Heart left ventricle (tissue), 16 donors: ENCODE measurements at places on chromosomes 13 and 19. TPM values are rescaled to one million over a fixed set of nuclear protein-coding genes. Genes with fewer than 3 reads are reported as not detected.
A peak's percentile ranks its signal among the peaks of the same experiment; 100 is the strongest.

- no peak for DNase-seq
Observed at GRCh38 chr19:48511800-48512503, at the start of gene LMTK3. TSS of gene LMTK3 (minus strand) at chr19:48511835. CDS start at chr19:48511576, 259 bp downstream.

DNA sequence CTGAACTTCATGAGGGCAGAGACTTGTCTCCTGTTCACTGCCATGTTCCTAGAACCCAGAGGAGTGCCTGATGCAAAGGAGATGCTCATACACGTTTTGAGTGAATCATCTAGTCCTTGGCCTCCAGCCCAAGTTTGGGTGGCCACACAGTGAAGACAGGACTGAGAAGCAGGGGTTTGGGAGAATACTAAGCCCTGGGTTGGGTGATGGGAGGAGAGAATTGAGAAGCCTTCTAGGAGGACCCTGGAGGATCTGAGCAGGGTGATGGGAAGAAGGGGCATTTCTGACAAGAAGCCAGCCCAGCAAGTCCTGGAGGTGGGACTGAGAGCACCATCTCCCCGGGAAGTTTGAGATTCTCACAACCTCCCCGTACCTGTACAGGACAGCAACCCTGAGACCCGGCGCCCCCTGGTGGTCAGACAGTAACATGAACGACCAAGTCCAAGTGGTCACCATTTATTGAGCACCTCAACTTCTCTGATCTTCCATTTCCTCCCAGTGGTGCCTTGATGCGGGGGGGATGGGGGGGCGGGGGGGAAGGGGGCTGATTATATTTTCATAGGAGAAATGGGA is 11.0 kb downstream of the CTU1 start:
- peak; percentile 63 for DNase-seq

Gene SIRT2
- total RNA-seq = 143 TPM

Gene FOSB
- 0.23 TPM for total RNA-seq

DNA sequence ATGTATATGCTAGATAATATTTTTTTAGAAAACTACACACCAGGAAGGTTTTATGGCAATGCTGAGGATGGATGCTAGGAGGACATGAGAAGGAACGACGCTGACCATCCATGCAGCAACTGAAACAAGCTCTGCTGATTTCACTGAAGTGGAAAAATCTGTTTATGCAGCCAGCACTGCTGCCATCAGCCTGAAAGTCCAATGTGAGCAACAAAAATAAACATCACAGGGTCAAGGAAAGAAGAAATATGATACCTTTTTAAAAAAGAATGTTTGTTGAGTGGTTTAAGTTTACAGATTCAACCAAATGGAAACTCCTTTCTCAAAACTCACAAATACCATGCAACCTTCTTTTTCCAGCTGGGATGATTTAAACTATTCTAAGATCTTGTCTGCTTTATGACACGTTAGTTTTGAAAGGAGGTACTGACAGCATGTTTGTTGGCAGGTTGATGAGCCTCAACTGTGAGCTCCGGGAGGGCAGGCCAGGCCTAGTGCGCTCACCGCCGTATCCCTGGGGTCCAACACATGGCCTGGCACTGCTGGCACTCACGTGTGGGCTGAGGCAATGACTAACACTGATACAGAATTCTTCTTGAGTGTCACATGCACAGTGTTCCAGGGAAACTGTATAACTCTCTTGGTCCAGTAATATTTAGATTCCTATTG is 46.8 kb downstream of the LATS2 start:
- DNase-seq = peak; percentile 57

GRCh38 chr19:19550485-19550929 is 12.4 kb downstream of the CILP2 start:
- no peak for DNase-seq

Gene WASF3
- 10.6 TPM for total RNA-seq
